Left ventricle myocardium inferior (tissue), 1 donor: ENCODE measurements at places on chromosomes 3 and 15. TPM values are rescaled to one million over a fixed set of nuclear protein-coding genes. Genes with fewer than 3 reads are reported as not detected.

TMCO5A gene
- not detected for total RNA-seq

DNA sequence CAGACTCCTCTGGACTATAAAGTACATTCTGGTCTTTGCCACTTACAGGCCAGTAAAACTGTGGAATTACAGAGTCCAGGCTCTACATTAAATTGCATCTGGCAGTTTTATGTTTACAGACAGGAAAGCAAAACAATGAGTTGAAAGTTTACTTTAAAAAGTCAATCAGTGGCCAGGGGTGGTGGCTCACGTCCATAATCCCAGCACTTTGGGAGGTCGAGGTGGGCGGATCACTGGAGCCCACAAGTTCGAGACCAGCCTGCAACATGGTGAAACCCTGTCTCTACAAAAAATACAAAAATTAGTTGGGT is 53.8 kb downstream of the TM4SF4 start:
- DNase-seq: no peak

GRCh38 chr3:103494011-103494410 is 1059.2 kb downstream of the ZPLD1 start:
- no peak for DNase-seq

DNA sequence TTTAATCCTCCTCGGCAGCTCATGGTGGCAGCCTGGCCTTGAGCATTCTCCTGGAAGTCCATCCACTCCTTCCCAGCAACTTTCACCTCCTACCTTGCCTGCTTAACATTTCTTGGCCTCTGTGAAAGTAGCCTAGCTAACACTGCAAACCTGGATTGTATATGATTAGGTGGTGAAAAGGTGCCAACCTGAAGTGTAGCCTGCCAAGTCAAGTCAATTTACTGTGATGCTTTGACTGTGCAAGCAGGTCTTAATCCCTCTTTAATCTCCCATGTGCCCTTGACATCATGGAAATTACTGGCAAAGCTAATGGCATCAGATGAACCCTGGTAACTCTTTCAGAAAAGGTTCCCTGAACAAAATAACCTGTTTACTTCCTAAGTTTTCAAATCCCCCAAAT is 169.7 kb upstream of the NR2F2 start:
- DNase-seq: no peak

- no peak for DNase-seq
These were observed 380.3 kb downstream of the RSL24D1 start for GRCh38 chr15:54816401-54816800.

DNA sequence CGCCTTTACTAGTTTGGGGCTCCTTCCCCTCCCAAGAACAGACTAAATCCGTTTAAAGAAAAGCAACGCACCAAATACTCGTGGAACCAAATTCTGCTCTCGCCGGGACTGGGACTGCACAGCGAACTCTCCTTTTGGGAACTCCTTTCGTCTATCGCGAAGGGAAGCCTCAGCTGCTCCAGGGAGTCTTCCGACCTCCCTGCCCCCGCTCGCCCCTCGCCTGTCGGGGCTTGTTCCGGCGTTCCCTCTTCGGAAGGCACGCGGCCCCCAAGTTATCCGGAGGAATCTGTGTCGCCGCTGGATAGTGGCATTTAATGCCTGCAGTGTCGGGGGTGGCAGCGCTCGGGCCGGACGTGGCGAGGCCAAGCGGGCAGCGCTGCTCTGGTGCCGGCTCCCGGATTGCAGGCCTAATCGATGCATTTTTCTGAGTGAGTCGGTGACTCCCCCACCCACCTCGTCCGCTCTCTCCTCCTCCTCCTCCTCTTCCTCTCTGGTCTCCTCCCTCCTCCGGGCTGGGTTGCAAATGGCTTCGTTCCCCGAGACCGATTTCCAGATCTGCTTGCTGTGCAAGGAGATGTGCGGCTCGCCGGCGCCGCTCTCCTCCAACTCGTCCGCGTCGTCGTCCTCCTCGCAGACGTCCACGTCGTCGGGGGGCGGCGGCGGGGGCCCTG is at the start of gene TRIM71:
TSS of gene TRIM71 (plus strand) at position 440 of the 671 bp plus-strand sequence. CDS start at position 524, 84 bp downstream.
- no peak for DNase-seq

CCDC51 gene
- total RNA-seq: 13.9 TPM

GRCh38 chr15:60391722-60392315 is 6.0 kb downstream of the ANXA2 start:
- DNase-seq: no peak

GOLGA8N gene
- total RNA-seq: 10.9 TPM

DNA sequence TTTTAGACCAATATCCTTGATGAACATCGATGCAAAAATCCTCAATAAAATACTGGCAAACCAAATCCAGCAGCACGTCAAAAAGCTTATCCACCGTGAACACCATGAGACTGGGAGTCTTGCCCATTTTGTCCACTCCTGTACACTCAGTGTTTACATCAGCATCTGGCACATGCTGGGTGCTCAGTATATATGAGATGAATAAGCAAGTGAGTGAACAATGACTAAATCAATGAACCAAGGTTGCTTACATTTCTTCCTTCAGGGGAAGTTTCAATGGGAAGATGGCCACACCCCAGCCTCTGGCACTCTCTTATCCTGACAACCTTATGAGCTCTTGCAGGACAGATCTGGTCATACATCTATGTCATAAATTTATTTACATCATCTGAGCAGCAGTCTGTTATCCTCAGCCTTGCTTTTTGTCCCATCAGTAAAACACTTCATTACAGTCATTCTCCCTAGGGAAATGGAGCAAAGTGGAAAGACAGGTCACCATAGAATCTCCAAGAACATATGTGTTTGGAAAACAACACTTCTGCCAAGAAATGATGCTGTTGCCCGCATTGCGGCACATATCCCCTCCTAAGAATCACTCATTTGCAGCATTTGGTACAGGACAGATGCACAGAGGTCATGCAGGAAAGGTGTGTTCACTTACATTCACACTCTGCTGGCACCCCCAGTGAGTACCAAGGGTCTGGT is 171.8 kb upstream of the EIF1B start:
- DNase-seq: no peak

GRCh38 chr3:8647137-8647985 is 2.8 kb upstream of the SSUH2 start:
- DNase-seq: no peak

DNA sequence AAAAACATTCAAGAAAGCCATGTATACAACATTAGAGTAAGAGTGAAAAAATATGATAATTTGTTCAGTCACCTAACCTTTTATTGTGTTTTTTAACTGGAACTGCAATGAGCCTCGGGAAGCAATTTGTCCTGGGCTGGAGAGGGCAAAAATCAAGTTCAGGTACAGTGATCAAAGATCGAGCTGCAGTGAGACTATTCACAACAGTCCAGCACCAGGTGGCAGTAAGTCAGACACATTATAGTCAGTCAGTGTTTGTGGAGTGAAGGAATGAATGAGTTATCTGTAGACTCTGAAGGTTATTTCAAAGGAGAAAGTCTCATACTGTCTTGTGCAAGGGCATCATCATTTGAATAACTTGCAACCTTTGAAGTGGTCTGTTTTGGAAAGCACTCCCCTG is 116.6 kb downstream of the CHDH start:
- DNase-seq: no peak

ALG1L2 gene
- total RNA-seq: not detected

TRMT10C gene
- 30.3 TPM for total RNA-seq

DNA sequence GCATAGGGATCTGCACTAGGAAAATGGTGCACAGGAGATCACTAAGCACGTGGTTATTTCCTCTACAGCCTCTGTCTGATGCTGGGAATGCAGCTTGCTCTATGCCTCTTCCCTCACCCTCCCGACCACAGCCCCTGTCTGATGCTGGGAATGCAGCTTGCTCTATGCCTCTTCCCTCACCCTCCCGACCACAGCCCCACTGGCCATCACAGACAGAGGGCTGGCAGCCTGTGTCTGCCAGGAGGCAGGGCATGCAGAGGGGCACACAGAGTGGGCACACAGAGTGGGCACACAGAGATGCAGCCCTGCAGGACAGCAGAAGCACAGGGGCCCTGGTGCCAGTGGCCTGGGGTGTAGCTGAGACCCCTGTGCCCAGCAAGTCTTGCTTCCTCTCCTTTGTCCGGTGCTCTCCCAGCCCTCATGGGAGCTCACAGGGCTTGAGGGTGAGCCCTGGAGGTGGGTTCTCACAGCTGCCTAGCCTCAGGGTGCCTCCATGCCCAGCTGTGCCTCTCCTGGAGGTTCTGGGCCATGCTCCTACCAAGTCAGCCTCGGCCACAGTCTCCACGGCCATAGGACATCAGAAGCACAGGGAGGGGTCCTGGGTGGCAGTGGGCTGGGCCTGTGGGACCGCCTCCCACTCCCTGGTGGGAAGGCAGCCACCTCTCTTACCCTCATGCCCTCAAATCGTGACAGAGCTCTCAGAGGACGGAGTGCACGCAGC is 65.8 kb downstream of the EXOG start:
- no peak for DNase-seq

GRCh38 chr3:184334470-184335158 is 2.8 kb upstream of the FAM131A start:
- DNase-seq: no peak

DNA sequence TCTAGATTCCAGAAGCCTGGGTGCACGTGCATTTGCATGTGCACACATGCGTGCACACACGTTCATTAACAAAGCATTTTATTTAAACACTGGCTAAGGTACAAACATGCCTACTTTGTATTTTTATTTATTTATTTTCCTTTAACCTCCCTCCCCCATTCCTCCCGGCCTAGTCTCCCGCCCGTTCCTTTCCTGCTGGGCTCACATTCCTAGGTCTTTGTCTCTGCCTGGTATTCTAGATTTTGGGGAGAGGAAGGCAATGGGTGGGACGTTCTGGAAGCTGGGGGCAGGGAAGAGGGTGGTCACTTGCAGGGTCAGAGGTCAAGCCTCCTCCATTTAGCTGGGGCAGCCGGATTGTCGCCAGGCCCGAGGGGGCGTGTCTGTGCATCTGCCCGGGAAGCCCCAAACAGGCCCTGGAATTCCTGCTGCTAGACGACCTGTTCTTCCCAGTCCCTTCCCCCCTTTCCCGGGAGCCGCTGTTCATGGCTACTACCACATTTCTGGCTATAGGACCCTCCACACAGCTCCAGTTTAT is 51.8 kb downstream of the TRIM71 start:
- no peak for DNase-seq

HRG gene
- total RNA-seq: not detected

- DNase-seq: no peak
These were observed 523.4 kb downstream of the CADM2 start for GRCh38 chr3:85482213-85482490.

DNA sequence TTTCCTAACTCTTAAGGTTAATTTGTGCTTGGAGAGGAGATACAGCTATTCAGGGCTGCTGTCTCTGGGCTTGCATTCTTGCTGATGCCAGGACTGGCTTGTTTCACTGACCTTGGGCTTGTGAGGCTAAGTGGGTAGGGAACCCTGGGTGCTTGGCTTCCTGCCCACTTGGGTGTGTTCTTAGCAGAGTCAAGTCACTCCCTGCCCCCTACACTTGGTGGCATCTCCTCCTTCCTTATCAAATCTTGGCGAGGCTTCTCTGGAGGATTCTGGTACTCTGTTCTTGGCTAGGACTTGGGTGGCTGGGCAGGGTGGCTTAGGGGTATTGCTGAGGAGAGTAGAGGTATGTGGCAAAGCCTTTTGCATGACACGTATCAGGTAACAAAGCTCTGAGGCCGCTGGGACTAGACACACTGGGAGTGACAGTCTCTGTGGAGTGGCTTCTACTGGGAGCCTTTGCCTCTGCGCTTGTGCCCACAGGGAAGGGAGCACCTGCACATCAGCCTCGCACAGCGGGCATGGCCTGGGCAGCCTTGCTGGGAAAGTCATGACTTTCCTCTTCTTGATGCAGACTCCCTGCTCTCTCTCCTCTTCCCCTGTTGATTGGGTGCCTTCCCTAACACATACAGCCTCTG is 41.8 kb downstream of the CHCHD6 start:
- peak; percentile 72 for DNase-seq

GRCh38 chr3:151282921-151283320 is 4.6 kb upstream of the P2RY14 start:
- no peak for DNase-seq

TMEM266 gene
- total RNA-seq: not detected

GOLGA8R gene
- 3.5 TPM for total RNA-seq

GRCh38 chr3:101966226-101966625 is 116.9 kb downstream of the NFKBIZ start:
- DNase-seq: no peak

DNA sequence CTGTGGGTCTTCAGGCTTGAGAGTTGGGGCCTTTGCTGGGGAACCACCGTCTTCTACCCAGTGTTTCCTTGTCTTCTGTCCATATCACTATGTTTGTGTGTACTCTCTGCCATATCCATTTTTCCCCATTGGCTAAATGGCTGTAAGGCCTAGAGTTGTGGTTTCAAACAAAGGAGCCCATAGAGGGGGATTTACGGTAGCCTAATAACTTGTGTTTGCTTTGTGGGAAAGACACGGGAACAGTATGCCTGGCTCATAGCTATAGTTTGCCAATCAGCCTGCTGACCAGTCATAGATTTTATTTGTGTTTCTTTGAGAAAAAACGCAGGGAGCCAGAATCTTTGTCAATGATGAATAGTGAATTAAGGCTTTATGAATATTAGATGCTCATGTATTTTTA is 554.8 kb downstream of the NAALADL2 start:
- DNase-seq: no peak

- DNase-seq: no peak
These were observed 184.9 kb downstream of the FAM43A start for GRCh38 chr3:194870394-194871110.

DNA sequence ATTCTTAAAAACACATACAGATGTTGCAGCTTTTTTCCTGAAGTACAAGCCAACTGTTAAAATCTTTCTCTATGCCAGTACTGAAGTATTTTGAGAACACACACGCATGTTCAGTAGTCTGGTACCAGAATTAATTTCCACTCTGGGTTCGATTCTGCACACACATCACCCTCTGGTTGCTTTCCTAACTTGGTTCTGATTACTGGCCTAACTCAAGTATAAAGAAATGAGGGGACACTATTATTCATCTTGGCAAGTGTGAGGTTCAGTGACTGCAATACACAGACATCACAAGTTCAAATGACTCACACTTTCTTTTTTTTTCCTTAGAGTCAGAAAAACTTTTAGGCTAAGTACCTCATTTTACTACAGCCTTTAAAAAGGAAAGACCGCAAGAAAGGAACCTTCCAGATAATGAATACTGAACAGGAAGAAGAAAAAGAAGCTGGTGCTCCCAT is 37.4 kb upstream of the LDHAL6B start:
- no peak for DNase-seq

GHSR gene
- not detected for total RNA-seq

GRCh38 chr3:47404955-47405790 is 24.4 kb downstream of the PTPN23 start:
- DNase-seq: peak; percentile 52

- no peak for DNase-seq
These were observed 55.0 kb downstream of the GLB1 start for GRCh38 chr3:33041909-33042308.

GRCh38 chr3:40387895-40388254 is 891 bp downstream of the ENTPD3 start:
- DNase-seq: no peak

ACP3 gene
- 1.3 TPM for total RNA-seq

WDR49 gene
- 3.7 TPM for total RNA-seq
